Airway epithelial cell (primary cell): ENCODE measurements at places on chromosomes 1 and 21. TPM values are rescaled to one million over a fixed set of nuclear protein-coding genes. Genes with fewer than 3 reads are reported as not detected.

Gene TNFRSF4
- not detected in 2 replicates for total RNA-seq

Gene F13B
- not detected in 2 replicates for total RNA-seq

Gene ARHGAP30
- 0.19 and 0.28 TPM in 2 replicates for total RNA-seq

Gene TFF2
- not detected in 2 replicates for total RNA-seq

Gene PGLYRP4
- total RNA-seq, result 3.5 and 10.7 TPM in 2 replicates

Gene IL12RB2
- total RNA-seq, result 0.19 and 0.56 TPM in 2 replicates

Gene PDE9A
- 1.4 and 1.8 TPM in 2 replicates for total RNA-seq

Gene PRELP
- total RNA-seq, result not detected in 2 replicates

Gene CFHR3
- not detected in 2 replicates for total RNA-seq

Gene FAM177B
- not detected in 2 replicates for total RNA-seq

Gene NPPA
- not detected in 2 replicates for total RNA-seq

Gene C1orf226
- total RNA-seq, result 0.46 and 1.1 TPM in 2 replicates

Gene AZIN2
- 2.8 and 3.1 TPM in 2 replicates for total RNA-seq

Gene ERICH3
- 0.07 TPM in 1 of 2 replicates, not detected in the other for total RNA-seq

Gene AKR7A3
- total RNA-seq, result 0.14 and 0.19 TPM in 2 replicates

Gene WDTC1
- 20.4 and 26.0 TPM in 2 replicates for total RNA-seq

Gene SLC25A34
- 0.05 and 0.14 TPM in 2 replicates for total RNA-seq

Gene EPHA10
- total RNA-seq, result under 0.01 and 0.07 TPM in 2 replicates

Gene LMX1A
- not detected in 2 replicates for total RNA-seq

Gene HTR1D
- total RNA-seq, result 0.07 TPM in 1 of 2 replicates, not detected in the other

Gene S100A5
- 0.49 TPM in 1 of 2 replicates, not detected in the other for total RNA-seq

Gene SLC45A3
- 6.2 and 6.7 TPM in 2 replicates for total RNA-seq

Gene MATN1
- total RNA-seq, result not detected in 2 replicates

Gene HHIPL2
- not detected in 2 replicates for total RNA-seq

Gene S100A2
- 5,324 and 7,203 TPM in 2 replicates for total RNA-seq

Gene DDR2
- 1.1 and 1.3 TPM in 2 replicates for total RNA-seq

Gene IGSF3
- 61.4 and 79.1 TPM in 2 replicates for total RNA-seq

Gene PGLYRP3
- total RNA-seq, result 2.5 and 6.0 TPM in 2 replicates

Gene ADAMTS5
- not detected in 2 replicates for total RNA-seq

Gene CD101
- total RNA-seq, result 0.07 and 0.14 TPM in 2 replicates

Gene MRPL55
- 119 and 123 TPM in 2 replicates for total RNA-seq

Gene FAM110D
- not detected in 2 replicates for total RNA-seq

Gene DENND2C
- 13.0 and 17.3 TPM in 2 replicates for total RNA-seq

Gene MCOLN2
- 0.70 and 0.78 TPM in 2 replicates for total RNA-seq

Gene ACBD3
- total RNA-seq, result 35.5 and 42.1 TPM in 2 replicates

Gene CFAP74
- total RNA-seq, result 0.07 TPM in 1 of 2 replicates, not detected in the other

Gene GTF2B
- total RNA-seq, result 30.0 and 40.3 TPM in 2 replicates

Gene DNAH14
- total RNA-seq, result 7.0 and 12.9 TPM in 2 replicates

Gene NGF
- 0.09 and 0.35 TPM in 2 replicates for total RNA-seq

Gene ADGRL4
- 0.14 and 0.21 TPM in 2 replicates for total RNA-seq

Gene OR2AK2
- total RNA-seq, result not detected in 2 replicates

Gene WARS2
- total RNA-seq, result 9.3 and 12.8 TPM in 2 replicates

Gene SKI
- 18.4 and 25.5 TPM in 2 replicates for total RNA-seq

Gene LRRC39
- not detected in 2 replicates for total RNA-seq

Gene CDK18
- 10.3 and 15.0 TPM in 2 replicates for total RNA-seq

Gene RPTN
- total RNA-seq, result 2.0 and 3.0 TPM in 2 replicates

Gene INAVA
- total RNA-seq, result 72.1 and 84.0 TPM in 2 replicates

Gene C1orf56
- 0.84 and 1.1 TPM in 2 replicates for total RNA-seq

Gene RIIAD1
- total RNA-seq, result not detected in 2 replicates

Gene KCNH1
- total RNA-seq, result not detected in 2 replicates

Gene ANGPTL3
- not detected in 2 replicates for total RNA-seq

Gene CNR2
- total RNA-seq, result not detected in 2 replicates

Gene OR10J4
- total RNA-seq, result not detected in 2 replicates

Gene SELENBP1
- total RNA-seq, result 7.7 and 8.6 TPM in 2 replicates
